ENCODE measurements at places on chromosomes 16 and 17. TPM values are rescaled to one million over a fixed set of nuclear protein-coding genes. Genes with fewer than 3 reads are reported as not detected.

GRCh38 chr17:30426292-30426691 is 47.6 kb downstream of the CPD start:
- no peak overlapping the region for H3K27ac ChIP-seq
- peaks cover 8% of the 10 kb centered on the region for H3K4me1 ChIP-seq
- no peak for DNase-seq
- H3K36me3 ChIP-seq = peaks cover 46% of the 10 kb centered on the region
- H3K4me3 ChIP-seq = no peak overlapping the region

Gene PLXDC1
- 1.9 TPM for total RNA-seq

DNA sequence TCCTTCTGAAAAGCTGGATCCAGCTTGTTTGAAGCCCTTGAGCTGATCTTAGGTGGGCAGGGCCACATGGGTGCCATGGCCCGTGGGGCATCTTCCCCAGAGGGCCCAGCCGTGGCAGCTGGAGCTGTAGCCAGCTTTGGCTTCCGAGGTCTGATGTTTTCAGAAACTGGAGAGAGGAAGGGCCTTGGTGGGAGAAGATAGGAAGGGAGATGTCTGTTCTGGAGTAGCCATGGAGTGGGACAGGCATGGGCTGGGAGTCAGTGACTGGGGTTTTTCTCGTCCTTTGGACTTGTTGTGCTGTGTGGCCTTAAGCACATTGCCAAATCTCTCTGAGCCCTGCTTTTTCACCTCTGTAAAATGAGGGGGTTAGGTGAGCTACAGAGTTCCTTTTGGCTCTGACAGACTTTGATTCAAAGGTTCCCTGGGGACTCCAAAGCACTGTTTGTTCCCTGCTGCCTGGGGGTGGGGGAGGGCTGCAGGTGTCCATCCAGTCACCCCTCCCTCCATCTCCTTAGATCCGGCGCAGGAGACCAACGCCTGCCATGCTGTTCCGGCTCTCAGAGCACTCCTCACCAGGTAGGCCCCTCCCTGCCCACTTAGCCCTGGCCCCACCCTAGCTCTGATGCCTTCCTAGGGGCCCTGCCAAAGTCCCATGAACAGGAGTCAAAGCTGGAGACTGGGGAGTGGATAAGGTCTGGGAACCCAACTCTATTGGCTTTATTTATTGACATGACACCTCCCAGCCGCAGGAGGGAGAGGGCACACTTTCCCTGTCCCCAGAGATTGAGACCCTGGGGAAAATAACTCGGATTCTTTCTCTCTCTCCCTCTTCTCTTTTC is 2.1 kb downstream of the PPP1R1B start:
- peaks cover 32% of the 10 kb centered on the region for H3K27me3 ChIP-seq
- H3K4me3 ChIP-seq = no peak overlapping the region
- H3K36me3 ChIP-seq = no peaks in the 10 kb centered on the region
- H3K4me1 ChIP-seq = peaks cover 4% of the 10 kb centered on the region
- no peak overlapping the region for H3K27ac ChIP-seq

- no peaks in the 10 kb centered on the region for H3K36me3 ChIP-seq
- no peaks in the 10 kb centered on the region for H3K27me3 ChIP-seq
- no peak overlapping the region for H3K27ac ChIP-seq
- DNase-seq = no peak
- no peaks in the 10 kb centered on the region for H3K4me1 ChIP-seq
These were observed 16.9 kb downstream of the ITGAD start for GRCh38 chr16:31410082-31410481.

Gene JPH3
- not detected for total RNA-seq

Gene CACNB1
- total RNA-seq = 432 TPM

Gene TAC4
- not detected for total RNA-seq

GRCh38 chr17:75301049-75301448 is 11.8 kb upstream of the SLC25A19 start:
- no peaks in the 10 kb centered on the region for H3K36me3 ChIP-seq
- no peak for DNase-seq
- no peak overlapping the region for H3K27ac ChIP-seq
- no peaks in the 10 kb centered on the region for H3K4me1 ChIP-seq
- no peaks in the 10 kb centered on the region for H3K27me3 ChIP-seq

- H3K27me3 ChIP-seq = no peaks in the 10 kb centered on the region
- H3K36me3 ChIP-seq = no peaks in the 10 kb centered on the region
- H3K4me1 ChIP-seq = no peaks in the 10 kb centered on the region
- no peak overlapping the region for H3K4me3 ChIP-seq
These were observed 450.0 kb downstream of the NPIPA7 start for GRCh38 chr16:16828913-16829398.

DNA sequence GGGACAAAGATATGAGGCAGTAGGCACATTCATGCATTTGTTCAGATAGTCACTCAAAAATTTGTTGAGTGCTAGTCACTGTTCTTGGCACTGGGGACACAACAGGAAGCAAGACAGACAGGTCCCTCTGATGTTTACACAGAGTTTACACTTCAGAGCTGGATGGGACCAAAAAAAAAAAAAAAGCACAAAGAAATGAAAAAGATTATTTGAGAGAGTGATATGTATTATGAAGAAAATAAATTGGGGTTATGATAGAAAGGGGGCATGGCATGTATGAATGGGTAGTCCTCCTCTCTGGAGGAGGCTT is 3.5 kb upstream of the YPEL2 start:
- no peak for DNase-seq
- H3K4me1 ChIP-seq = peaks cover 30% of the 10 kb centered on the region
- H3K27me3 ChIP-seq = no peaks in the 10 kb centered on the region
- H3K36me3 ChIP-seq = no peaks in the 10 kb centered on the region
- no peak overlapping the region for H3K27ac ChIP-seq
- H3K4me3 ChIP-seq = no peak overlapping the region

Gene KRT15
- not detected for total RNA-seq

Gene NOXO1
- 0.46 TPM for total RNA-seq

Measured in gastrocnemius medialis (tissue), 4 donors.